ENCODE measurements at places on chromosomes 4 and X.

GRCh38 chr4:141676087-141676670 lies 39.8 kb downstream of the IL15 start:
- no peak for DNase-seq

- no peak for DNase-seq
Observed at GRCh38 chrX:20333672-20334071, 67.0 kb upstream of the RPS6KA3 start.

- DNase-seq = peak; percentile 64
Observed at GRCh38 chr4:86894455-86894854, 2.2 kb upstream of the C4orf36 start.

GRCh38 chrX:152824841-152825374 lies 5.6 kb downstream of the CETN2 start:
- DNase-seq = no peak

- no peak for DNase-seq
Observed at GRCh38 chr4:111113591-111113990, 490.7 kb upstream of the PITX2 start.

DNA sequence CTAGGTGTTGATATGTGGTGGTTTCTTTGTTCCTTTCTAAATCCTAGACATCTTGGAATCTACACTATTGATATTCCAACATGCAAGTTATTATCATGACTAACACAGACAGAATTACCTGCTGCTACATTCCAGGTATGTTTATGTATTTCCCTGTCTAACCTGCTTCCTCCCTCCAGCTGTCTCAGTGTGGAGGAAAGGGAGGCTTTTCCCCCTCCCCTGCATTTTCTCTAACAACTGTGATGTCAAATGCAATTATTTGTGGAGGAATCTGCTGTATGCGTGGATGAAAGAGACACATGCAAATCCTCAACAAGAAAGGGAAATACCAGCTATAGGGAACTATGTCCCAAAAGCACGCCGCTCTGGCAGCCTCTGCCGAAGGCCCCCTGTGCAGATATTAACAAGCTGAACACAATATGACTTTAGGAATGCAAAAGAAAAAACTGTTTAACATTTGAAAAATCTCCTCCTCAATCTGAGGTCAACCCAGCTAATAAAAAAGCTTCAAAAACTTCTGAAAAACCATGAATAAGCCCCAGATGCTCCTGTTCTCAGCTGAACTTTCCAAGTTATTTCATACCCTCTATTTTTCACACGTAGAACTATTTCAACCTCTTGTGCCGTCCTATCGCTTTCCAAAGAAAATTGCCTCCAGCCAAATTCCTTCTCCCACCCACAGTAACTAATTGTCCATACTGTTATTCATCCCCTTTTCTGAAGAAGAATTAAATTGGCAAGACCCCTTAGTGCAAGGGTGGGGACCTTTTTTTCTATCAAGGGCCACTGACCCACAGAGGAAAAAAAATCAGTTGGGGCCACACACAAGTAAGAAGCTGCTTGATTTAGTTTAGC lies 225.1 kb upstream of the GPC4 start:
- peak; percentile 61 for DNase-seq

DNA sequence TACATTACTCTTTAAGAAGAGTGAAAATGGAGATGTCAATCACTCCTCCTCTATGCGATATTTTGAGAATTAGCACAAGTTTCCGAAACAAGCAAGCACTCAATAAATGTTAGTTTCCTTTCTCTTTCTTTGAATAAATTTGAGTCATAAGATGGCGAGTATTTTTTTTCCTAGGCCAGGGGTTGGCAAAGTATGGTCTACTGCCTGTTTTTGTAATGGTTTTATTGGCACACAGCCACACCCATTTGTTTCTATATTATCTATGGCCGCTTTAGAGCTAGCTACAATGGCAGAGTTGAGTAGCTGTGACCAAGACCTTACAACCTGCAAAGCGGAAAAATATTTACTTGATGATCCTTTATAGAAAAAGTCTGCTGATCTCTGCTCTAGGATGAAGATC lies 139.5 kb downstream of the MID1 start:
- DNase-seq = no peak

- DNase-seq = no peak
Observed at GRCh38 chrX:926070-926469, 286.4 kb downstream of the CRLF2 start.

Data from fibroblast of skin of back (primary cell).